ENCODE measurements at places on chromosomes 6 and 20. TPM values are rescaled to one million over a fixed set of nuclear protein-coding genes. Genes with fewer than 3 reads are reported as not detected.

OR2J3 gene
- not detected for total RNA-seq

LY6G5C gene
- total RNA-seq: 1.7 TPM

MCCD1 gene
- not detected for total RNA-seq

CTAGE9 gene
- not detected for total RNA-seq

SLC22A3 gene
- 55.6 TPM for total RNA-seq

IMPG1 gene
- not detected for total RNA-seq

ENPP3 gene
- not detected for total RNA-seq

KHDRBS2 gene
- not detected for total RNA-seq

RMND1 gene
- total RNA-seq: 14.4 TPM

HLA-DQA2 gene
- not detected for total RNA-seq

Data from A549 treated with AZD2906 at 1 μM for 4 hours (cell line).